Choroid plexus epithelial cell (primary cell): ENCODE measurements at places on chromosomes 7 and 10.

- DNase-seq = no peak
Measured at GRCh38 chr7:50637725-50638643, 72.8 kb upstream of the DDC start.

DNA sequence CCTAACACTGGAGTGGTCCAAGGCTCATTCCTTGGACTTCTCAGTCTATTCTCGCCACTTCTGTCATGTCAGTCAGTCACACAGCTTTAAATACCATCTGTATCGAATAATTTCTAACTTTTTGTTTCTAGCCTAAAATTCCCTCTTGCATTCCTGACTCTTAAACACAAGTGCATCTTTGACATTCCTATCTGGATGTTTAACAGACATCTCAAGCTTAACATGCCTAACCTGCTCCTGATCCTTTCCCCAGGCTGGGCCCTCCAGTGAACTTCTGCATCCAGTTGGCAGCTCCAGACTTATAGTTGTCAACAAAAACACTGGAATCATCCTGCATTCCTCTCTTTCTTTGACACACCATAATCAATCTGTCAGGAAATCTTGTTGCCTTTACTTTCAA is 4.5 kb upstream of the ABCB4 start:
- no peak for DNase-seq

DNA sequence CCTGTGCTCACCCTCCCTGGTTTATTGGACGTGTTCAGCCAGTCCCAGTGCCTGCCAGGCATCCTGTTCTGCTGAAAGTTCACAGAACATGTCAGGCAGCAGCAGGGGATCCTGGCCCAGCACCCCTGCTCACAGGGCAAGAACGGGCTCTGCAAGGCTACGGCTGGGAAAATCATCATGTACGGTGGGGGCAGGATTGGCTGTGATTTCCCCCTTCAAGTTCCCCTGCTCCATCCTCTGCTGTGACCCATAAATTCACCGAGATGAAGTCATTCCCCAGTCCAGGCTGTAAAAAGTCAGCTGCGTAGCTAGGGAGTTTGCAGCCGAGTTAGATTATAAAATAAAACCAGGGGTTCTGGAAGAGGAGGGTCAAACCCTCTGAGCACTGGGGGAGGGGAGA is 484.1 kb upstream of the ZMIZ1 start:
- DNase-seq = peak; percentile 55

GRCh38 chr7:5550831-5551230 is 127.2 kb upstream of the TNRC18 start:
- DNase-seq = no peak

GRCh38 chr7:21568762-21569161 is 25.9 kb downstream of the DNAH11 start:
- DNase-seq = peak; percentile 36

GRCh38 chr7:132430861-132431822 is 145.1 kb downstream of the PLXNA4 start:
- peak; percentile 63 for DNase-seq

GRCh38 chr7:46576950-46577349 is 655.9 kb upstream of the IGFBP3 start:
- peak; percentile 49 for DNase-seq

- DNase-seq = no peak
Measured at GRCh38 chr10:24000271-24000813, 208.6 kb upstream of the KIAA1217 start.
